ENCODE measurements at places on chromosomes 12 and 14.

DNA sequence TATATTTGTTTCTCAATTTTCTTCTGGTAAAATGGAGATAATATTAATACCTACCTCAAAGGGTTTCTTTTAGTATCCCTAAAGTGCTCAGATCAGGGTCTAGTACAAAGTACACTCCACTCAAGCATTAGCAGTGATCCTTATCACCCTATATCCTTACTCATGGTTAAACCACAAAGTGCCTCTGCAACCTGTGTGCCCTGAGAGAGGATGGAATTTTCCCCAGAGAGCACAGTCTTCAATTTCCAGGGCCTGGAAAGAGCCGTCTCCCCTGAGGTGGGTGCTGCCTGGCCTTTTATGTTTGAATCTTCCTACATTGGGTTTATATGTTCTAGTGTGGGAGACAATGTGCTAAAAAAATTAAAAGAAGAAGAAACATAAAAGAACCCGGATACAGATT is 183.1 kb upstream of the FBXO33 start:
- no peak for DNase-seq

- no peak for DNase-seq
Measured at GRCh38 chr14:68248481-68249255, 429.1 kb downstream of the RAD51B start.

DNA sequence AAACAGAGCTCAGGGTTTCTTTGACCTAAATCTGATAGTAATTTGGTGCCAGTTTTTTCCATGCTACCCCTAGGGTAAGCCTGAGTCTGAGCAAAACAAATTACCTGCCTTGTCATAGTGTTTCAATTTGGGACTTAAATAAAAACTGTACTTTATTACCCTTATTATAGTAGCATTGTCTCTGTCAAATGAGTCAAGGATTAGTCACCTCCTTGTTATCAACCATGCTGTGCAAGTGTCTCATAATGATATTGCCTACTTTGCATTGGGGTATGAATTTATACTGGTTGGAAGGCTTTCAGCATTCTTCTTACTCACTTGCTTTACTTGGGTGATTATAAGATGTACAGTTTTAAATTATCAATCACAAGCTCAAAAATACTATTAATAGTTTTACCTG is 380.0 kb downstream of the LRFN5 start:
- no peak for DNase-seq

DNA sequence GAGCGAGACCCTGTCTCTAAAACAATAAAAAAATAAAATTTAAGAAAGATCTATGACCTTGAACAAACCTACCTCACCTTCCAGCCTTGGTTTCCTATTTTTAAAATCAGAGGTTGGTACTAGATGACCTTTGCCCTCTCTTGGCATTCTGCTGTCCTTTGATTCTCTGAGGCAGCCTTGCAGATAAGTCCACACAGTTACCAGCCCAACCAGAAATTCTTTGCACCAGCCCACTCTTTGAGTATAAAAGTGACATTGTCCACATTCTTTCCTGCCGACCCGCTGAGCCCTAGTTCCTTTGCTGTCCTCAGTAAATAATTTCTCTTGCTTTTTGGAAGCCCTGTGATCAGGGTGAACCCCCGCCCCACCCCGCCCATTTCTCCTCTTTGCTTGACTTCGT is 150.4 kb downstream of the PHETA1 start:
- no peak for DNase-seq

DNA sequence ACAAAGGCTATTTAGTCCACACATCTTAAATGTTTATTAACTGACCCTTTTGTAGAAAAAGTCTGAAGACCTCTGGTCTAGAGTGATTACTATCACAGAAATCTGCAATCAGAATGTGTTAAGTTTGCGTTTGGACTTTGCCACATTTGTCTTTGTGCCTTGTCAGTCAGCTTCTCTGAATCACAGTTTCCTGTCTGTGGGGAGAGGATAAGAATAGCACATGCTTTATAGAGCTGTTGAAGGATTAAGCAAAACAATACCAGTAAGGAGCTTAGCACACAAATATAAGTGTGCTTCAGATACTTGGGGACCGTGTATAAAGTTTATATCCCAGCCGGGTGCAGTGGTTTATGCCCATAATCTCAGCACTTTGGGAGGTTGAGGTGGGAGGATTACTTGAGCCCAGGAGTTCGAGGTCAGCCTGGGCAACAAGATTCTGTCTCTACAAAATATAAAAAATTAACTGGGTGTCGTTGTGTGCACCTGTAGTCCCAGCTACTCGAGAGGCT is 63.0 kb upstream of the BTG1 start:
- DNase-seq, result no peak

- DNase-seq, result no peak
Measured at GRCh38 chr12:24565300-24565699, 383.6 kb downstream of the BCAT1 start.

DNA sequence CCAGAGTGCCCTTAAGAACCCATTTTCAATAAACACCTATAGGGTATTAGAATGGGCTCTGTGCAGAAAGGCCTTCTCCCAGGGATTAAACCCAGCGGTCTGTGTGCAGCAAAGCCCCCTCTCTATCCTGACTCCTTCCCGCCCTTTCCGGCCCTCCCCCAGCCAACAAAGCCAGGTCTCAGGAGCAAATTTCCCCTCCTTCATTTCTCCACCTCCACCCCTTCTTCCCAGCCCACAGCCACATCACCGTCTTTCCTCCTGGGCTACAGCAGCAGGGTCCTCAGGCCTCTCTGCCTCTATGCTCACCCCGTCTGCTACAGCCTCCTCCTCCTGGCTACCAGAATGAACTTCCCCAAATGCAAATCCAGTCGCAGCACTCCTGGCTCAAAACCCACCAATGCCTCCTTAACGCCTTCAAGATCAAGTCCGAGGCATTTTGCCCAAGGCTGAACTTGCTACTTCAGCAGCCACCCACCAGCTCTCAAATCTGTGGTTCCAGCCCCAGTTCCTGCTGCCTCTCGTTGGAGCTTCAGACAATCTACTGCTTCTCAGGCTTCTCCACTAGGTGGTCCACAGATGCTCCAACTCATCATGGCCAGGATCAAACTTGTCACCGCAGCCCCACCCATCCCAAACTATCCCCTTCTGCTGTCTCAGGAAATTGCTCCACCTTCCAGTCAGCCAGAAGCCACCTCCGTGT is 134.8 kb downstream of the BCL11B start:
- DNase-seq, result no peak

DNA sequence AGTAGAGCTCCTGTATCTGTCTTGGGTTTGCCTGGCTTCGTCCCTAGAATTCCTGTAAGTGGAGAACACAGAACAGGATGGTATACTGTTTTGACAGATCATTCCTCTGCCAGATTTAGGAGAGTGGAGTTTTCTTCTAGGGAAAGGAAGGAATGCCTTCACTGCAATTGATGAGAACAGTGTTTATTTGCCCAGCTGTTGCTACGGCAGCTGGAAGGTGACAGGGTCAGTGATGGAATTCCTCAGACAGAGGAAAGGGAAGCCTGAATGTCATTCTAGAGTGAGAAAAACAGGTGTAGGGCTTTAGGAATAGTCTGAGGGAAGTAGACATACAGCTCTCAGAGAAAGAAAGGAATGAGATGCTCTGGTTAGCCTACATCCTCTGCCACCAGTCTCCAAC is 11.7 kb downstream of the CSRNP2 start:
- no peak for DNase-seq

- DNase-seq, result no peak
Measured at GRCh38 chr14:24481622-24482324, 26.3 kb downstream of the CMA1 start.

DNA sequence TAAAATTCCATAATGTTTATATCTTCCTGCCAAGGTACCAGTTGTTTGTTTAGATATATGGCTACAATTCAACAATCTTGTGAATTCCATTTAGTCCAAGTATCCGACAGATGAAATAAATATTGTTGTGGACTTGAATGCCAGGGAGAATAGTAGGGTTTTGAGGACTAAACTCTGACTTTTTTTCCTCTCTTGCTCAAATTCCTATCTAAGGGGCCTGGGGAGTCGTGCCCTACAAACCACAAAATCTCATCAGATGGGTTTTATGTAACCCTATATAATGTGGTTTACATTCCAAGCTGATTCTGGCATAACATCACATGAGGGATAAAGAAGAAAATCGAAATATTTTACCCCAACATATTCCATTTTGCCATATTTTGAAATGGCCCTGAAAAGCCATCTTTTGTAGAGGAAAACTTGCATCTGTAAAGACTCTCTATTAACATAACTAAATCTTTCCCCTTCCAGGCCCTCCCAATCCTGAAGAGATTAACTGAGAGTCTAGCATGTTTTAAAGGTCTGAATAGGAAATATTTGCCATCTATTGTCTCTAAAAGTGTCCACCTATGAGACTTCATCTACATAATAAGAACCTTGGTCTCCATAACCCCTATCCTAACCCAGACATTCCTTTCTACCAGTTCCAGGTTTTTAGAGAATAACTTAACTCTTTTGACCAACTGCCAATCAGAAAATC is 184.7 kb upstream of the KITLG start:
- DNase-seq, result no peak

GRCh38 chr12:72540811-72541210 is 268.6 kb downstream of the TRHDE start:
- DNase-seq, result no peak

DNA sequence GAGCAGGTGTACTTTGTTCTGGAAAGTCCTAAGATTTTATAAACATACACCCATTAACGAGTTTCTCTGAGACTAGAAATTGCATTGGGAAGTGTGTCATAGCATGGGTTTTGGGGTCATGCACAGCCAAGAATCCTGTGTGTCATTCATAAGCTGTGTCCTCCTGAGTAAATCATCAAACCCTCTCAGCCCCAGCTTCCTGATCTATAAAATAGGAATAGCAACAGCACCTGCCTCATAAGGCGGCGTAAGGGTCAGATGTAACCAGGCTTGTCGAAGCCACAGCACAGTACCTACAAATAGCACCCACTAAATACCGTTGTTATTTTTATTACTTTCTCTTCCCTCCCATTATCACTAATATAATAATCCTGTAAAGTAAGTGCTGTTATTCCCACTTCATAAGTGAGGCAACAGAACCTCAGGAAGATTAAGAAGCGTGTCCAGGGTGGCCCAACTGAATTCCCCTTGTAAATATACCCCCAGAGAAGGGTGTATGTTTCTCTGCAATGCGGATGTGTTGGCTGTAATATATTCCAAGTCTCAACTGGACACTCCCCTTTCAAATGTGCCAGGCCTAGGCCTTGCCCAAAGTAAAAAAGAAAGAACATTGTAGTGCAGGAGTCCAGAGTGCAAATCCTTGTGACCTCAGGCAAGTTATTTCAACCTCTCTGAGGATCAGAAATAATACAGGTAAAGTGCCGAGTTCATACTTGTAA is 188.3 kb upstream of the BCL2L14 start:
- no peak for DNase-seq

DNA sequence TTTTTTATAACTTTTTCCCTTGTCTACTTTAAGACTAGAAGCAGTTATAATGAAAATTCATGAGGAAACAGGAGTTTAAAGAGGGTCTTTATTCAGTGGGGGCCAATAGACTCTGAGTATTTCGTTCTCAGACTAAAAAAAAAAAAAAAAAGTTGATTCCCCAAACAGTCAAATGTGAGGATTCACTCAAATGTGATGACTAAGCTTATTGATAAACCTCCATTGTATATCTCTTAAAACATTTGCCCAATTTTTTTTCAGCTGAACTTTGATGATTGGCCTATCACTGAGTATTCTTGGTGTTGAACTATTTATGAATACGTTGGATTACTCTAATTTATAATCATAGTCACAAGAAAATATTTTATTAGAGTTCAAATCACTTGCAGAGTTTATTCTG is 265.3 kb downstream of the ERC1 start:
- no peak for DNase-seq

GRCh38 chr12:109927622-109928021 is 27.5 kb downstream of the TCHP start:
- DNase-seq, result peak; percentile 8

DNA sequence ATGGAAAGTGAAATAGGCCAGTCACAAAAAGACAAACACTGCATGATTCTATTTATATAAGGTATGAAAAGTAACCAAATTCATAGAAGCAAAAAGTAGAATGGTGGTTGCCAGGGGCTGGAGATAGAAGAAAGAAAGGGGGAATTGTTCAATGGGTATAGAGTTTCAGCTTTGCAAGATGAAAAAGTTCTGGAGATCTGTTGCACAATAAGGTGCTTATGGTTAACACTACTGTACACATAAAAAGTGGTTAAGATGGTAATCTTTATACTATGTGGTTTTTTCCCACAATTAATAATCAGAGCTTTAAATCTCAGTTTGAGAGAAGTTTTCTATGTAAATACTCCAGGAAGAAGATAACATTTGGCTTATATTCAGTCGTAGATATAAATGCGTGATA is 73.4 kb downstream of the SLC38A4 start:
- DNase-seq, result no peak

- no peak for DNase-seq
Measured at GRCh38 chr12:57736741-57737466, 1.6 kb downstream of the AGAP2 start.

DNA sequence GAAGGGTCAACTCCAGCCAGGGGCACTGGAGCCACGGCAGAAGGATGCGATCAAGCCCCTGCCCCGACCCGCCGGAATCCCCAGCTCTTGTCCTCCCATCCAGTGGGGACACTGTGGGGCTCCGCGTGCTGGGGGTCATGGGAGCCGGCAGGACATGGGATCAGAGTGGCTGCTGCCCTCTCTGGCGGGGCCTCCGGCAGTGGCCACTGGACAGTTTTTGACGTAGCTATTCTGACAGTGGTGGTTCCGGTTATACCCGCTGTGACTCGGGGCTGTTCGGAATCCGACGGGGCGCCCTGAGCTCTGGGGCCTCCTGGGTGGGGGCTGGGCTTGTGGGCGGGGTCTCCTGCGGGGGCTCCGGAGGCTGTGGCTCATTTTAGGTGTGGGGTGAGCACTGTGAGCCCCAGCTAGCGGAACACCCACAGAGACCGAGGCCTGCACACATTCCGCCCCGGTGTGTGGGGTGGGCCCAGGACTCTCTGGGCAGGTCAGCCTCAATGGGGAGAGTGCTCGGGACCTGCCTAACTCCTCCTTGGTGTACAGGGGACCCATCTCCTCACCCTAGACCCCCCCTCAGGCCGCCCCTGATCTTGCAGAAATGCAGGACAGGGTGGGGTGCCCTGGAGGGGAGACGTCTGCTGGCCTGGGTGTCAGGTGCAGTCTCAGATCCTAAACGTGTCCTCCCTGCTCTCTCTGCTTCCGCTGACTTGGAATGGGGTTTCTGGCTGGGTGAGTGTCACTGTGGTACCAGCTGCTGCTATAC is 374.2 kb downstream of the TMEM121 start:
- no peak for DNase-seq

DNA sequence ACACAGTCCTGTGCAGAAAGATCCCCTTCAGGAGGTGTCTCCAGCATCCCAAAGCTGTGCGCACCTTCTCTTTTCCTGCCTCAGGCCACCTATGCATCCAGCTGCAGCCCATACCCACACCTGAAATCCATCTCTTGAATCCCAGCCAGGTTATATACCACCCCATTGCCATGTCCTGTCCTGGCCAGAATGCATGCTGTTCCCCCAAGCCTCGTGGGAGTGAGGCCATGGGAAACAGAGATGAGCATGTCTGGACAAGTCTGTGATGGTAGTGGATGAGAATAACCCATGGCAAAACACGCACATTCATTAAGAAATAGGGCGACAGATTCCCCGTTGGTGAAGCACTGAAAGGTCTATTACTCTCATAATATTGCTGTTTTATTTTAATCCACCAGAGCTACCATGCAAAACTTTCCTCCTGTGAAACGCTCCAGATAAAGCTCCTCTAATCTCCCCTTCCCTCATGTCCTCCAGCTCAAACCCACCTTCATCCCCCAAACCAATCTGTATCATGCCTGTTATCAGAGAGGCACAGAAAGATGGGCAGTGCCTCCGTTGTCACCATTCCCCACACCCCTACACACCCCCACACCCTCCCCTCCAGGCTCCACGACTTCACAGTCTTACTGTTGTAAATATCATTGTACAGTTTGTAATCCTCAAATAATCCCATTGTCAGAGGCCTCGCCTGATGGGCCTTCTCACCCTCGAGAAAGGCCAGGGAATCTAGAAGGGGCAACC is 97.5 kb upstream of the FKBP4 start:
- no peak for DNase-seq

All from activated CD4-positive, CD25-positive, alpha-beta regulatory T cell (primary cell).